Myocyte (in vitro differentiated cells): ENCODE measurements at places on chromosomes 6 and 20. TPM values are rescaled to one million over a fixed set of nuclear protein-coding genes. Genes with fewer than 3 reads are reported as not detected.

BPIFB2 gene
- total RNA-seq: not detected in 2 replicates

SOX18 gene
- total RNA-seq: not detected in 2 replicates

L3MBTL3 gene
- total RNA-seq: 6.5 and 13.8 TPM in 2 replicates

CCN6 gene
- not detected in 2 replicates for total RNA-seq

ECT2L gene
- total RNA-seq: not detected in 2 replicates

RBL1 gene
- 2.3 and 2.7 TPM in 2 replicates for total RNA-seq

PBOV1 gene
- total RNA-seq: not detected in 2 replicates

EDN1 gene
- total RNA-seq: 0.16 and 0.29 TPM in 2 replicates

C4A gene
- total RNA-seq: 3.5 and 4.2 TPM in 2 replicates

MTFR2 gene
- total RNA-seq: 0.16 and 0.21 TPM in 2 replicates

SRMS gene
- total RNA-seq: not detected in 2 replicates

- DNase-seq: no peak
These were observed 3.1 kb downstream of the TPMT start for GRCh38 chr6:18151801-18152200.

DNA sequence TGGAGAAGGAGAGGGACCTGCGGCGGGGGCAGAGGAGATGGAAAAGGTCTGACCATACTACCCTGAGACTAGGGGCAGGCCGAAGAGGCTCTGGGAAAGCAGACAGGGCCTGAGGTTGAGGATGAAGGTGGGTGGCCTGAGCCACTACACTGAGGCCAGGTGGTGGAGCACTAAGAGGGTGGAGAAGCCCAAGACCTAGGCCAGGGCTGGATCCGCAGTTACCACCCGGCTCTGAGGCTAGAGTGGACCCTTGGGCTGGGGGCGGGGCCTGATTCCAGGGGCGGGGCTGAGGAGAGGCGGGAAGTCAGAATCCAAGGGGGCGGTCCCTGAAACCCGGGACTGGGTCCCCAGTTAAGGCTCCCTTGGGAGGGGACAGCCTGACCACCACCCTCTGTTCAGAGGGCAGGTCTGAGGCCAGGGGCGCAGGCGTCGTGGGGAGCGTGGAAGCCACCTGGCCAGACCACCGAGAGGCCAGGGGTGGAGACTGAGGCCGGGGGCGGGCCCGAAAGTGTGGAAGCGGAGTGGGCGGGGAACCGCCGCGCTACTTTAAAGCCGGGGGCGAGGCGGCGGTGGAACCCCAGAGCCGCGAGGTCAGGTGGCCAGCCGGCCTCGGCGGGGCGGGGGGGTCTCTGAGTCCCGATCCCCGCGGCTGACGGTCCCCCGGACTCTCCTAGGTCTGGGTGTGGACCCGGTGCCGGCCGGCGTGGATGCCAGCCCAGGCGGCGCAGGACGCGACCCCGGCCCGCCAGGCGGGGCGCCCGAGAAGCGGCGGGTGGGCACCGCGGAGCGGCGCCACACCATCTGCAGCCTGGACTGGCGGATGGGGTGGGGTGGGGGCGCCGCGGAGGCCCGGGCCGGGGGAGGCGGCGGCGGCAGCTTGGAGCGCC, 8.3 kb downstream of the CCM2L start:
- DNase-seq: no peak

DNA sequence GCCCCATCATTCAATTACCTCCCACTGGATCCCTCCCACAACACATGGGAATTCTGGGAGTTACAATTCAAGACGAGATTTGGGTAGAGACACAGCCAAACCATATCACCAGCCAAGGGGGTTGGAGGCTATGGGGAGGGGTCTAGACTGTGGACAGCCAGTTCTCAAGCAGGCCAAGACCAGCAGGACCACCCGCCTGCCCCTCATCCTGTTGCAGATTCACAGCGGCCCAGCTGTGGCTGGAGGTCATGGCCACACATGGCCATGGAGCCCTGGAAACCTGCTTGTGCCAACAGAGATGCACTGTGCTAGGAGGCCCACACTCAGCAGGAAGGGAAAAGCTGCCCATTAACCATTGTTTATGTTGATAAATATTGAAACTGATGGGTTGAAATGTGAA, 240.5 kb downstream of the TTLL2 start:
- DNase-seq: no peak

DNA sequence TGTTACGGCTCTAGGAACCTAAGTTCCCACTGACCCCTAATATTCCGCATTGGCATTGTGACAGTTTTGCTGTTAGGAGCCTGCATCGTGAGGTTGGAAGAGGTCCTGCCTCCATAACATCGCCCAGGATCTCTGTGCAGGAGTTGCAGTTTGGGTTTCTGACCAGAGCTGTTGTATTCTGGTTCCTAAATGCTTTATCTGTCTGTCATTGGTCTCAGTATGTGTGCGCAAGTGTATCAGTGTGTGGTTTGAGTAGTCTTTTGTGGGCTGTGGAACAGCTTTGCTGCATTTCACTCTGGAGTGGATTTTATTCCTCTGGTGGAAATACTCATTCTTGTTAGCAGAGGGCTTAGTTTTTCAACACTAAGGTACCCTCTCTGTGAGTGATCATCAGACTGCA, 95.6 kb downstream of the CDYL start:
- no peak for DNase-seq

- DNase-seq: no peak
These were observed 6.7 kb downstream of the DLGAP4 start for GRCh38 chr20:36312724-36313441.

GRCh38 chr6:33704215-33705066, 7.1 kb downstream of the UQCC2 start:
- DNase-seq: no peak

DNA sequence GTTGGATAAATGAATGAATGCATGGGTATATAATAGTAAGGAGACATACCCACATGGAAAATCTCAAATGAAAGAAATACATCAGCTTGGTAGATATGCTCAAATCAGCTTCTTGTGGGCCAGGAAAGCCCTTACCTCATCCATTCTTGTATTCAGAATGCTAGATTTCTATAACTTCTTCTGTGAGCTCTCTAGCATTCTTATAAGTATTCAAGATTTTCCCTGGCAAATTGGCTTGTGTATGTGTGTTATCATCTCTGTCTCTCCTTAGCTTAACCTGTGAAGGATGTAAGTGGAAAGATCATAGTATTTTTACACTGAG, 100.8 kb downstream of the OR2B2 start:
- no peak for DNase-seq

DNA sequence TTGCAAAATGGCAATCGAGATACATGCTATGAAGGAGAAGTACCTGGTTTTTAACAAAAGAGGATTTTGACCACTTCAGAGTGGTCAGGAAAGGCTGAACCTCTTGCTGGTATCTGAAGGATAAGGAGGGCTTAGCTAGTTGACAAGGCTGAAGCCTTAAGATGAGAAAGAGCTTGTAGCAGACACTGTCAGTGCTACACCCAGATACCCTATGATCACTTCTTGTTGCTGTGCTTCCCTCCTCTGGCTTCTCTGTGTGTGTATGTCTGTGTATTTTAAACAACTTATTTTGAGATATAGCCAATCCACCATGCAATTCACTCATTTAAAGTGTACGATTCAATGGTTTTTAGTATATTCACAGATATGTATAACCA, 38.9 kb upstream of the TGM2 start:
- no peak for DNase-seq

DNA sequence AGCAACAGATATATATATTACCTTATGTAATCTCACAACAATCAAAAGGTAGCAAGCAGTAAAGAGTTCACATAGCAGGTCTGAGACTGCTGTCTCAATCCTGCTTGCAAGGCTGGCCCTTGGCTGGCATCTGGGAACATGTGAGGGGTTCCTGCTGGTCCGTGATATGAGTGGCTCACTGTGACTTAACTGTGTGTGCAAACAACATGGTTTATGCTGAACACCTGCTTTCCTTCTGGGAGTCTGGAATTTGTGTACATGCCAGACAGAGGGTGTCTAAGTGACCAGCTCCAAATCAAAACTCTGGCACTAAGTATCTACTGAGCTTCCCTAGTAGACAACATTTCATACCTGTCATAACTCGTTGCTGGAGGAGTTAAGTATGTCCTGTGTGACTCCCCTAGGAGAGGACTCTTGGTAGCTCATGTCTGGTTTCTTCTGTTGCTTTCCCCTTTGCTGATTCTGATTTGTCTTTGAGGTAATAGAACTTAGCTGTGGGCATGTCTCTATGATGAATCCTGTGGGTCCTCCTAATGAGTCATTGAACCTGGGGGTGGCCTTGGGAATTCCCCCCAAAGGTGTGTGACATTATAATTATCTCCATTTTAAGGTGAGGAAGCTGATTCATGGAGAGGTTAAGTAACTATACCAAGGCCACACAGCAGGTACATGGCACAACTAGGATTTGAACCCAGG, 131.6 kb upstream of the NEDD9 start:
- peak; percentile 47 for DNase-seq

DNA sequence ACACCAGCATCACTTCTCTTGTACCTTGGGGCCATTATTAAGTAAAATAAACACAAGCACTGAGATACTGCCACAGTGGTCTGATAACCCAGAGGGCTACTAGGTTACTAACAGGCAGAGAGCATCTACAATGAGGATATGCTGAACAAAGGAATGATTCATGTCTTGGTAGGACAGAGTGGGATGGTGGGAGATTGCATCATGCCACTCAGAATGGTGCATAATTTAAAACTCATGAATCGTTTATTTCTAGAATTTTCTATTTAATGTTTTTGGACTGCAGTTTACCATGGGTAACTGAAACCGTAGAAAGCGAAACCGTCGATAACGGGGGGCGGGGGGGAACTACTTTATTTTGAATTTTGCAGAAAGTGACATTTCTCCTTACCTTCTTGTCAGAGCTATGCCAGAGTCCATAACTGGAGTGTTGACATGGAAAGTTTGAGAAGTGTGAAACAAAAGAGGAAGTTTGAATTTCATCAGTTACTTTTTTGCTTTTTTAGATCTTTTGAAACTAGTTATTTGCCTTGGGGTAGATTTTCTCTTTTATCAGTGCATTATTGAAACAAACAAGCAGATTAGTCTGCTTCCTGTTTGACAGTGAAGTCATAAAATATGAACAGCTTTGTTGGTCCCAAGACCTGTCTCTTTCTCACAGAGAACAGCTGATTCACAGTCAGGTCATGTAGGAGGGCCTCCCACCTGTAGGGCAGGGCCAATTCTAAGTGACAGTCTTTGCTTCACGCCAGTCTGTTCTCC, 124.9 kb downstream of the KLHL32 start:
- DNase-seq: no peak

- DNase-seq: peak; percentile 27
These were observed 692.1 kb downstream of the HTR1B start for GRCh38 chr6:76771059-76771634.

GRCh38 chr6:55651015-55651414, 72.0 kb upstream of the HMGCLL1 start:
- DNase-seq: no peak

DNA sequence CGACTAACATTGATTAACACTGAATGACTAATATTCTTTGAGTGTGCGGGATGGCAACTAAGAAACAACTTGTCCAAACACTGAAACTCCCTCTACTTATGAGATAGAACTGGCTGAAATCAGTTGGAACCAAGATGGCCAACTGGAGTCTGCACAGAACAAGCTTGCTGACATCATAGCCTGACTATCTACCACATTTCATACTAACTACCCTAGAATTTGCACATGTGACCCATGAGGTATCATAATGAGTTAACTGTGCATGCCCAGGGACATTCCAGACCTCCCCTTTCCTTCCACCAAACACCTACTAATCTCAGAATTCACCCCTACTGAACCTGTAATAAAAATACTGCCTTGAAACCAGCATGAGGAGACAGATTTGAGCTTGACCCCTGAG, 43.2 kb downstream of the PHIP start:
- no peak for DNase-seq

DNA sequence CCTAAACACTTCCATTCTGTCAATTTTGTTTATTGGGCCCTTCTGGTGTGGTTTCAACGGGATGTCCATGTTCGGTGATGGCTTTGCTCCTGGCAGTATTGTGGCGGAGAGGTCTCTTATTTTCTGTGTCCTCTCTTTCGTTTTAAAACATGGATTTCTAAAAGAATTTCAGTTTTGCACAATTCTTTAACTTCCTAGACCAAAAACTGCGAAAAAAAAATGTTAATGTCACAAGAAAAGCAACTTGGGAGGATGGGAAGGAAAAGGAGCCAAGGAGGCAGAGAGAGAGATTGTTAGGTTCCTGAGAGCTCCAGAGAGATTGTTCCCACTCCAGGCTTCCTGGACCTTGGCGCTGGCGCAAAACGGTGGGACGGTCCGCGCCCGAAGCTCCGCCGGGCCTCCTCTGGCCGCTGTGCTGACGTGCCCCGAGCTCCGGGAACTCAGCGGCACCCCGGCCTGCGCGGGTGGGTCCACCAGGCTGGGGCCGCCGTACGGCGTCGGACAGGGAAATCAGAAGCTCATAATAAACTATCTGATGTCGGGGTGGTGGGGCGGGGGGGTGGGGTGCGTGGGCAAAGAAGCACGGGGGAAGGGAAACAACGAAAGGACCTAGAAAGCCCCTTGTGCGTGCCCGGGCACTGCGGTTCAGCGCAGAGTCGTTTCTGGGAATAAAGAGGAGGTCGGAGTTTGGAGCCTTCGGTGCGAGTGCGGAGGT, 951 bp upstream of the OLIG3 start:
- DNase-seq: no peak

- DNase-seq: no peak
These were observed 147.2 kb downstream of the VEGFA start for GRCh38 chr6:43916924-43917877.

GRCh38 chr6:133621751-133622150, 267.2 kb upstream of the TCF21 start:
- no peak for DNase-seq

GRCh38 chr6:24606200-24606930, 39.6 kb downstream of the KIAA0319 start:
- no peak for DNase-seq

DNA sequence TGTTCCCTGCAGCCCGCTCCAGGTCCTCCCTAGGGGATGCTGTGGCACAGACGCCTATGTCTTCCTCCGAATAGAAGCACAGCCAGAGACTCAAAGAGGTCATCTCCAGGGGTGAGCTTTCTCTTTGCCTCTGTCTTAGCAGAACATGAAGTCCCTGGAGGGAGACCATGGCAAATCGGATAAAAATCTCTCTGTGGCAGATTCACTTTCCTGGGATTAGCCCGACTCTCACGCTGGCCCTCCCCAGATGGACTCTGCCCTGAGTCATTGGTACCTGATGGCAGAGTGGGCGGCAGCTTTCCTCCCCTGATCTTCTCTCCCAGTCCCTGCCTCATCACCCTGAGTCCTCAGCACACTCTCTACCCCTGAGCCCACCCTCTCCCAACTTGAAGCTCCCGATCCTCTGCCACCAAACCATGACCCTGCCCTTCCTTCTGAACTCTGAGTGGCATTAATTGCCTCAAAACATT, 58.0 kb upstream of the CCDC167 start:
- no peak for DNase-seq

GRCh38 chr20:8265588-8265987, 133.5 kb downstream of the PLCB1 start:
- no peak for DNase-seq
